ENCODE measurements at places on chromosomes 12 and 14.

GRCh38 chr14:69039288-69039628 is 60.2 kb upstream of the ACTN1 start:
- no peak for DNase-seq

DNA sequence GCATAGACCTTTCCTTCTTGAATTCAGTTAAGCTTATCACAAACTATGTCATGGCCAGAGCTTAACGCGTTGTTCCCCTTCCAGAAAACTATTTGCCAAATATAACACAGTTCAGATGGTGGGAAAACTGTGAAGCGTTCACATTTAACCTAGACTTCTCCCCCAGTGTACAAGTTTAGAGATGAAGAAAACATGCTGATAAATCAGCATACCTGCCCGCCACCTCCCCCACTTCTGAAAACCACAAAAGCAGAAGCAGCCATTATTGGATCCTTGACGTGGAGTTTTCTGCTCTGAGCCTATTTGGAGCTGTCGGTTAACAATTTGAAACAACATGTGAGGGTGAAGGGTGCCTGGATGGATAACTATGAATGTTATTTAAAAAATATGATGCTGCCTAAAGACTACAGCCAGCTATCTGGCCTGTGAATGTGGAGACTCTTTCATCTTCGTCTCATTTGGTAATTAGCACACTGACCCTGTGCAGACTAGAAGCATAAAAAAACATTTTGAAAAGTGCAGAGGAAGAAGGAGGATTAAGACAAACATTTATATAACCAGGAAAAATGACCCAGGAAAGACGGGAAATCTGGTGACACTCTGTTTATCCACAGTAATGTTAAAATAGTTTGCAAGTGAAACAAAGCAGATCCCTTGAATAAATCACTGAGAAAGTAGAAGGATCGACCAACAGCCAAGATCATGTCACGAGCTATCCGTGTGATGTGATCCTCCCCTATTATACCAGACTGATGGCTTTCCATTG is 408.2 kb downstream of the AEBP2 start:
- no peak for DNase-seq

DNA sequence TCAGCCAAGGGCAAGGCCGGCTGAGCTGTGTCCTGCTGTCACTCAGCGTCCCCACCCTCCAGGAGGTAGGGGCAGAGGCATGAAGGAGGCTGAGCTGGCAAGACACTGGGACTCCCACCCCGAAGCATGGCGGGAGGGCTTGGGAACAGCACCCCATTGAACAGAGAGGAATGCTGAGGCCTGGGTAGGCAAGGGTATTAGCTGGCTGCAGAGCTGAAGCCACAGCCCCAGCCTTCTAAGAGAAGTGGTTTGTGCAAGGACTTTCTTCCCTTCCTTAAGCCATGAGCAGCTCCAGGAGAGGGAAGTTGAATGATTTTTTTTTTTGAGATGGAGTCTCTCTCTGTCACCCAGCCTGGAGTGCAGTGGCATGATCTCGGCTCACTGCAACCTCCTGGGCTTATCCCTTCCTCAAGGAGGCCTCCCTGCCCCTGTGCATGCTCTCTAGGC is 6.6 kb upstream of the CFAP73 start:
- DNase-seq = no peak

- DNase-seq = no peak
Observed at GRCh38 chr14:90132821-90133570, 71.2 kb downstream of the KCNK13 start.

DNA sequence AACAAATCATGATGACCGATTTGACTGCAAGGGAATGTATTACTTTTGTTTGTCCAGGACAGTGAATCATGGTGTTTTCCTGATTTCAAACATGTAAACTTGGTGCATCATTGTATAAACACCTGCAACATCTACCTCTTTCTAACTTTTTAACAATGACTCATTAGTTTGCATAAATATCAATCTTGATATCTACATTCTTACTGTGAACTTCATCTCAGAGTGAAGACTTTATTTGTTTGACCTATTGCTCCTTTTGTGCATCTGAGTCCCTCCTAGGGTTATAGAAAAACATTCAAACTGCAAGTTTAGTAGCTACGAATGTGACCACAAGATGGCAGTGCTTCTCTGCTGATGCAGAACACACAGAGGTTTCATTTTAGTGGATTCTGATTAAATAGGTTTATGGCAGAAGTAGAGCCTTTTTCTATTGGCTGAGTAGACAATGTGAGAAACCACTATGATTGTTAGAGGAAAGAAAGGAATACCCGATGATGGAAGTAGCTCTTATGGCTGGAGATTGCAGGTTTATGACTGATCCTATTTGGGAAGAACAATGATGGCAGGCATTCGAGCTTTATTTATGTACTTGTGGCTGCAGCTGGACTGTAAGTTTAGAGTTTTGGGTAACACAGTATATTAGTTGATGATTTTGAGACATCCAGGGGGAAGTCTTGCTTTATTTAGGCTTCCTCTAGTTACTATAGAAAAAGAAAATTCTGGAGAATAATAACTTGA is 244.2 kb upstream of the OR4E1 start:
- DNase-seq = no peak

DNA sequence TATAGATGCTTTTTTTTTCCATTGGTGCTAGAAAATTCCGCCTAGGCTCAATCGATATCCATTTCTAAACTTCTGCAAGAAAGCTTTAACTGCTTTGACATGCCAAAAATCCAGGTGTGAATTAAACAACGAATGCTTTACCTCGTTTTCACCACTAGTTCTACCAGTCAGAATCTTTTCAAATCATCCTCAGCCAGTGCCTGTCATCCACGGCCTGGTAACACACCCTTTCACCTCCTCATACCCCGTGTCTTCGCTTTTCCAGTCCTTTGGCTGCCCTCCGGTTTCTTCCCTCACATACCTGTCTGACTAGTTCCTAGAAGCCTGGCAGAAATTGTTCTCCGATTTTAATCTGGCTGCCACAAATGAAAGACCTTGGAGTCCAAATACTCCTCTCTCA is 1.4 kb upstream of the PHC1 start:
- peak; percentile 24 for DNase-seq

DNA sequence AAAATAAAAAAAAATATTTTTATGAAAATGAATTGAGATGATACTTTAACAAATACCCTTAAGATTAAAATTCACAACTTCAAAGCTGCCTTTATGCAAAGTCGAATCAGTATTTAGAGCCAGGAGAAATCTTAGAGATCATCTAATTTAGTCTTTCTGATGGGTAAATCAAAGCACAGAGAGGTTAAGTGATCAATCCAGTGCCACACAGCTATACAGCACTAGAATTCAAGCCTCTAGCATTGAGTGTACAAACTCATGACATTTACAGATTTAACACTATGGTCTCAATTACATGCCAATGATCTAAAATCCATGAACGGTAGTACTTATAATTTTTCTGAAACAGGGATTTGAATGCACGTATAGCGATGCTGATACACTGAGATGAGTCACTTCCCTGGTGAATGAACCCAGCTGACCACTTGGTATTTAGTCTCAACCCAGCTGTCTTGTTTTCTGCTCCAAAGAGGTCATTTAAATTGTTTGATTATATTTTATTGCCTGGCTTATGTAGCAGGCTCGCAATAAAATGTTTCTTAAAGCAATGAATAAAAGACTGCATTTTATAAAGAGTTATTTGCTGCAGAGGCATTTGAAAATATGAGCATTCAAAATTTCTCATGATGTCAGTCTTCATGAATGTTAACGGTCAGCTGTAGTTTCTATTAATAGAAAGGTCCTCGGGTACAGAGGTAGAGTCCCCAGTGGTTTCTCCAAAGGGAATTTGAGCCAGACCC is 152.4 kb upstream of the PRICKLE1 start:
- no peak for DNase-seq

- DNase-seq = no peak
Observed at GRCh38 chr14:72876710-72877063, 17.2 kb downstream of the DPF3 start.

GRCh38 chr12:110826592-110827200 is 20.1 kb upstream of the CCDC63 start:
- peak; percentile 75 for DNase-seq

- DNase-seq = no peak
Observed at GRCh38 chr14:60651086-60651795, 2.0 kb upstream of the SIX1 start.

- no peak for DNase-seq
Observed at GRCh38 chr14:22513066-22513812, 75.8 kb downstream of the DAD1 start.

DNA sequence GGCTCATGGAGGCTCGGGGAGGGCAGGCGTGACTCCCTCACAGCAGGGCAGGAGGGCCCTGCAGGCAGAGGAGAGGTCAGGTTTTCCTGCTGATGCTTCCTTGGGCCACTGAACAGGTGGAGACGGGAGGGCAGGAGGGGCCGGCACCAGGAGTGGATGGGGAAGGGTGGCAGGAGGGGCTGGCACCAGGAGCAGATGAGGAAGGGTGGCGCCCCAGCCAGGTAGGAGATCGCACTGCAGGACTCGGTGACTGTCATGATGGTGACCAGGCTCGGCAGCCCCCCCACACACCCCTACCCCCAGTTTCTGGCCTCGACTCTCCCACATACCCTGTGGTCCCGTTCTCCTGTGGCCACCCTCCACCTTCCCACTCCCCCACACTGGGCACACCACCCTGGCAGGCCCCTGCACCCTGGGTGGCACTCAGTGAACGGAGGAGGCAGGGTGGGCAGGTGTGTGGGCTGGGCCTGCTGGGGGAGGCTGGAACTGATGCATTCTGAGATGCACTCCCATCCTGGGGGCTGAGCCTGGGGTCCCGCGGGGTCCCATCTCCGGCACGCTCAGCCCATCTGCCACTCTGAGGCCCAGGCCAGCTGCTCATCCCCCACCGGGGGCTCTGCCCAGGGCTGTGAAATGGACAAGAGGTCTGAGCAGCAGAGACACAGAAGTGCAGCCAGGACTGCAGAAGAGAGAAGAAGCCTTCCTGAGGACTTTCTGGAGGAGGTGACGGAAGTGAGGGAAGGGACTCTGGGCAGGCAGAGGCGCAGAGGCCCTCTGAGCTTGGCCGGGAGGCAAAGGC is 2.8 kb downstream of the NUDT14 start:
- no peak for DNase-seq

DNA sequence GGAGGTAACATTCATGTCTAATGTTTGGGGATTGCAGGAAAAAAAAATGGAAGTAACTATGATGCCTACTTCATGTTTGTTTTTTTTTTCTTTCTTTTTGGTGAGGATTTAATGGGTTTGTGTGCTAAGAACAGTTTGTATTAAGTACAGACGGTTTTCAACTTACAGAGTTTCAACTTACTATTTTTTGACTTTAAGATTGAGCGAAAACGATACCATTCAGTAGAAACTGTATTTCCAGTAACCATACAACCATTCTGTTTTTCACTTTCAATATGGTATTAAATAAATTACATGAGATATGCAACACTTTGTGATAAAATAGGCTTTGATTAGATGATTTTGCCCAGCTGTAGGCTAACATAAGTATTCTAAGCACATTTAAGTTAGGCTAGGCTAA is 10.4 kb downstream of the TECPR2 start:
- DNase-seq = no peak

GRCh38 chr12:6996040-6996441 is 22.2 kb downstream of the LPCAT3 start:
- no peak for DNase-seq

- no peak for DNase-seq
Observed at GRCh38 chr12:115109863-115110262, 425.9 kb upstream of the TBX3 start.

- DNase-seq = no peak
Observed at GRCh38 chr14:36656687-36657398, 4.8 kb upstream of the PAX9 start.

DNA sequence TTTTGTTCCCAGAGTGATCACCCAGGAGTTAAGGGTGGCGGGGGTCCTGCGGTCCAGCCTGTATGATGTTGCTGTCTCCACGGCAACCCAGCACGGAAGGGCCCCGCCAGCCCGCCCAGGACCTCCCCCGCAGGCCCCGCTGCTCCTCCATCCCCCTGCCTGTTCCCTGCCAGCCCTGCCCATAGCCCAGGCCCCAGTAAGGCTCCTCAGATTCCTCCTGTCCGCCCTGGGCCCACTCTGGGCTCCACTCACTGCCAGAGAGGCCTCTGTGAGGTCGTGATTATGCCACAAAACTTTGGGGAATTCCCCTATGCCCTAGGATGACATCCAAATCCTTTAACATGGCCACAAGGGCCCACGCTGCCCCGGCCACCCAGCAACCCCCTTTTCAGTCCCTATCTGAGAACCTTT is 20.8 kb downstream of the HSP90AA1 start:
- DNase-seq = no peak

GRCh38 chr14:50335989-50336824 is 24.1 kb downstream of the DMAC2L start:
- no peak for DNase-seq

- no peak for DNase-seq
Observed at GRCh38 chr12:107844312-107844921, 69.9 kb downstream of the ASCL4 start.

DNA sequence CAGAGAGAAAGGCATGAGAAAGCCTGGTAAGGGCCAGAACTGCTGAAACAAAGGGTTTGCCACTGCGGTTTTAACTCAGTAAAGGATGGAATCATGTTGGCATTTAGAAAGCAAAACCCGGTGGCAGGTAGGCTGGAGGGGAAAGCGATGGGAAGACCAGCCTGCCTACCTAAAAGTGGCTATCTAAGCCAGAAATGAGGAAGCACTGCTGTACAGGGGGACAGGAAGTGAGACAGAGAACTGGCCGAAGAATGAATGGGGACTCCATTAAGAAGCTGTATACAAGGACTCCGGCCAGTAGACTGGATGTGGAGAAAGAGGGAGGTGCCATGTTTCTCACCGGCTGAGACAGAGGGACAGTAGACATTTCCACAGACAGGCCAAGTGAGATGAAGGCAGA is 48.2 kb downstream of the PPM1H start:
- no peak for DNase-seq

DNA sequence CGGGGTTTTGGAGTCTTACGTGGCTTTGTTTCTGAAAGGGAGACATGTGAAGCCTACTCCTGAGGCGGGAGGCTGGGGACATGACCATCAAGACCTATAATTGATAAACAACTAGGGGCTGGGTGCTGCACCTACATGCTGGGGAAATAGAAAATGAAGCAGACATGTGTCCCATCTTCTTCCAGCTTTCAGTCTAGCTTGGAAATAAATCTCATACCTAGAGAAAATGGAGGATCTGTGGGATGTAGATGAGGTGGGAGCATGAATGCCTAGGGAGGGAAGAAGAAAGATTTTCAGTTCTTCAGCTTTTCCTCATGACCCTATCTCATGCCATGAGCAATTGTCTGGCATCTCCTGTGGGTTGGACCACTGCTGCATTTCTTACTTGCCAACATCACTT is 22.1 kb downstream of the EMP1 start:
- DNase-seq = no peak

DNA sequence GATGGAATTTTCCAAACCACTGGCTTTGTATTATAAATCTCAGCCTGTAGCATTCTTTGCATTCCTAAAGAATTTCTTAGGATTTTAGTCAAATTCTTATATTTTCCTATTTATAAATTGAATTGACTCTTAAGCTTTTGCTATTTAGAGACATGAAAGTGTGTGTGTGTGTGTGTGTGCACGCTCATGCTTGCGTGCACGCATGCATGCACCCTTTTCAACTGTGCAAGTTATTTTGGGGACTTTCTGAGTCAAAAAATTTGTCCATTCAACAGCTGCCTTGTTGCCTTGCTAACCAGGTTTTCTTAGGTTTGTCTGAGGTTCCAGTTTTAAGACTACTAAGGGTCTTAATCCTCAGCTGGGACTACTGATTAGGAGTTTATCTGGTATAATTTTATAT is 42.6 kb downstream of the GPATCH2L start:
- no peak for DNase-seq

GRCh38 chr14:96105926-96106441 is 66.8 kb downstream of the C14orf132 start:
- no peak for DNase-seq
